ENCODE measurements at places on chromosomes 5 and 9. TPM values are rescaled to one million over a fixed set of nuclear protein-coding genes. Genes with fewer than 3 reads are reported as not detected.

EPB41L4B gene
- polyA plus RNA-seq: not detected

FOXD4L3 gene
- polyA plus RNA-seq: not detected

DNA sequence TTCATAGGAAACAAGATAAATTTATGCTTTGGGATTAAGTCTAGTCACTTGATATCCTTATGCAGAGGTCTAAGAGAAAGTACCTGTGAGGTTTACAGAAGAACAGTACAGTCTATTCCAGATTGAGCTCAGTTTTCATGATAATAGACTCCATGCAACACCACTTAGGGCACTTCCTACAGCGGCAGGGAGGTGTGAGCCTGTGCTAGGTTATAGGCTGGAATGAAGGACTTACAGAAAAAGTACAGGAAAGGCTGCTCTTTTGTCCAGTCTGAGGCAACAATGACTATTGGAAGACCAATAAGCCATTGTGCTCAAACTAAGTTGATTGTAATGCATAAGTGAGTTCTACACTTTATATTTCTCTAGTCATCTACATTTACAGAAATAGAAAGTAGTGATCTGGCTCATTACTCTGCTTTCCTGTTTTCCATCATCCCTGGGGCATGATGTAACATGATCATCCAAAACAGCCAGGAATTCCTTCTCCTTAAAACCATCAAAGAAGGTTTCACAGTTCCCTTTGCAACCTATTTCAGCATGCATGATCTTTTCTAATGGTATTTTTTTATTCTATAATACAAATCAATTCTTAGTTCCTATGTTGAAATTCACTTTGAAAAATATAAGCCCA is 322.8 kb downstream of the SLF1 start:
- H3K4me1 ChIP-seq: no peaks in the 10 kb centered on the region
- H3K27me3 ChIP-seq: peaks cover 1% of the 10 kb centered on the region
- no peak overlapping the region for H3K4me3 ChIP-seq
- no peak for DNase-seq

GRCh38 chr5:113209498-113209897 is 225.3 kb downstream of the TSSK1B start:
- H3K4me1 ChIP-seq: no peaks in the 10 kb centered on the region
- H3K36me3 ChIP-seq: no peaks in the 10 kb centered on the region
- no peak overlapping the region for H3K27ac ChIP-seq
- H3K27me3 ChIP-seq: no peaks in the 10 kb centered on the region
- no peak for DNase-seq

- no peaks in the 10 kb centered on the region for H3K36me3 ChIP-seq
- DNase-seq: no peak
- no peaks in the 10 kb centered on the region for H3K4me1 ChIP-seq
- H3K27me3 ChIP-seq: no peaks in the 10 kb centered on the region
These were observed 506.6 kb upstream of the MPDZ start for GRCh38 chr9:13786131-13786530.

DNA sequence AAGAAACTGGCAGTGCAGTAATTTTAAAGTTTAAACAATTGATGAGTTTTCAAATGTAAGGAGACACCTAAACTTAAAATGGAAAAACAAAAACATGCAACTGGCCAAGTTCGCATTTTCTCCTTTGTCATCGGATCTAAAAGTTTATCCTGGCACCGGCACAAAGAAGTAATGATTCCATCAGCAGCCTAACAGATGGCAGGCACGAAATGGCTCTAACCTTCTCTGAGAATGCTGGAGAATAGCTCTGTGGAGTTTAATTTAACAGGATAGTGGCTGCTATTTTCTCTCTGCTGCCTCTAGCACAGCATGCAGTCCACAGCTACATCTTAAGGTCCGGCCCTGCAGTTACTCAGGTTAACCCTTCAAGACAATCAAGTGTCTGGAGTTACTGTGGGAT is 82.2 kb downstream of the PRELID2 start:
- H3K27me3 ChIP-seq: no peaks in the 10 kb centered on the region
- no peaks in the 10 kb centered on the region for H3K4me1 ChIP-seq
- no peak for DNase-seq
- no peaks in the 10 kb centered on the region for H3K36me3 ChIP-seq
- no peak overlapping the region for H3K4me3 ChIP-seq

- H3K4me3 ChIP-seq: no peak overlapping the region
- H3K27ac ChIP-seq: no peak overlapping the region
- peaks cover 5% of the 10 kb centered on the region for H3K27me3 ChIP-seq
- H3K4me1 ChIP-seq: no peaks in the 10 kb centered on the region
- no peak for DNase-seq
- H3K36me3 ChIP-seq: no peaks in the 10 kb centered on the region
These were observed 71.6 kb upstream of the FRRS1L start for GRCh38 chr9:109238655-109239054.

- H3K4me3 ChIP-seq: no peak overlapping the region
- H3K27ac ChIP-seq: no peak overlapping the region
- no peak for DNase-seq
- no peaks in the 10 kb centered on the region for H3K4me1 ChIP-seq
- H3K36me3 ChIP-seq: no peaks in the 10 kb centered on the region
- H3K27me3 ChIP-seq: peaks cover 4% of the 10 kb centered on the region
These were observed 153.5 kb upstream of the IQGAP2 start for GRCh38 chr5:76249621-76250020.

GRCh38 chr5:176296-176823 is 14.9 kb upstream of the LRRC14B start:
- H3K27ac ChIP-seq: no peak overlapping the region
- no peak overlapping the region for H3K4me3 ChIP-seq
- H3K36me3 ChIP-seq: no peaks in the 10 kb centered on the region
- H3K4me1 ChIP-seq: no peaks in the 10 kb centered on the region
- no peak for DNase-seq
- no peaks in the 10 kb centered on the region for H3K27me3 ChIP-seq

- H3K4me1 ChIP-seq: peaks cover 5% of the 10 kb centered on the region
- peaks cover 4% of the 10 kb centered on the region for H3K27me3 ChIP-seq
- no peak for DNase-seq
- no peak overlapping the region for H3K4me3 ChIP-seq
These were observed 88.2 kb upstream of the CLINT1 start for GRCh38 chr5:157947156-157947555.

GRCh38 chr9:83027153-83027891 is 35.6 kb downstream of the RASEF start:
- DNase-seq: no peak
- no peaks in the 10 kb centered on the region for H3K36me3 ChIP-seq
- no peak overlapping the region for H3K27ac ChIP-seq

GRCh38 chr5:10467281-10468198 is 25.9 kb downstream of the ROPN1L start:
- no peaks in the 10 kb centered on the region for H3K27me3 ChIP-seq
- H3K4me3 ChIP-seq: no peak overlapping the region
- H3K4me1 ChIP-seq: no peaks in the 10 kb centered on the region
- no peak overlapping the region for H3K27ac ChIP-seq
- no peak for DNase-seq

DNA sequence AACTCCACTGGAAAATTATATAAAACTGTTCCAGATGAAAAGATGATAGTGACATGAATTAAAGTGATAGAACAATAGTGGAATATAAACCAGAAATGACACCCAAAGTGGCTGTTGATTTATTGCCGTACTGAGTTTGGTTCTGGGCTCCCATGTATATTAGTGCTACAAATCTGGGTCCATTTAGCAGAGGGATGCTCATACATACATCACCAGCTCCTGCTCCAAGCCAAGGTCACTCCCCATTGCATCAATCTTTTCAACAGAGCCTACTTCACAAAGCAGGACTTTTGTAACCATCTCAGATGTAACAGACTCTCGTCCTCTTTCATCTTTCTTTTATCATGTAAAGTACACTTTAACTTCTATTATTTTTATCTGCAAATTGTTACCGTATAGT is 208.6 kb downstream of the GAPVD1 start:
- no peak overlapping the region for H3K27ac ChIP-seq
- no peaks in the 10 kb centered on the region for H3K27me3 ChIP-seq
- H3K4me3 ChIP-seq: no peak overlapping the region
- H3K36me3 ChIP-seq: no peaks in the 10 kb centered on the region
- H3K4me1 ChIP-seq: no peaks in the 10 kb centered on the region
- DNase-seq: no peak

DNA sequence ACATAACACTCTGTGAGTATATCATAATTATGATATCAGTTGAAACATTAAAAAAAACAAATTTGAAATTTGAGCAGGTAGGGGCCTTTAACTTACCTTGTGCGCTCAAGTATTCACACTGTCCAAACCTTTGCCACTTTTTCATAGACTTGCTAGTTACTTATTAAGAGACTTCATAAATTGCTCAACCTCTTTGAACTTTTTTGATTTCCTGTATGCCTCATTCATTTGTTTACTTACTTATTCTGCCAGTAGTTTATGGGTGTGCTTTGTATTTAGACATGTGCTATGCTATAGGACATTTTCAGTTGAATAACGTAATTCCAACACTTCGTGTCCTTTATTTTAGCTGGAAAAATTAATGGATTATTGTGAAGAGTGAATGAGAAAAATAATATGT is 204.8 kb downstream of the HCN1 start:
- DNase-seq: no peak
- no peak overlapping the region for H3K4me3 ChIP-seq
- no peak overlapping the region for H3K27ac ChIP-seq
- no peaks in the 10 kb centered on the region for H3K27me3 ChIP-seq
- H3K36me3 ChIP-seq: no peaks in the 10 kb centered on the region

- no peaks in the 10 kb centered on the region for H3K4me1 ChIP-seq
- H3K4me3 ChIP-seq: no peak overlapping the region
- no peaks in the 10 kb centered on the region for H3K36me3 ChIP-seq
These were observed 30.4 kb upstream of the UBTD2 start for GRCh38 chr5:172313915-172314314.

- H3K27ac ChIP-seq: no peak overlapping the region
- H3K27me3 ChIP-seq: no peaks in the 10 kb centered on the region
- no peaks in the 10 kb centered on the region for H3K4me1 ChIP-seq
- no peak overlapping the region for H3K4me3 ChIP-seq
These were observed 265.5 kb upstream of the PCSK5 start for GRCh38 chr9:75624998-75625397.

- peaks cover 9% of the 10 kb centered on the region for H3K27me3 ChIP-seq
- H3K27ac ChIP-seq: no peak overlapping the region
- H3K36me3 ChIP-seq: no peaks in the 10 kb centered on the region
- DNase-seq: no peak
These were observed 311.0 kb downstream of the NSG2 start for GRCh38 chr5:174356536-174356935.
